ENCODE measurements at places on chromosomes 5 and 9.

DNA sequence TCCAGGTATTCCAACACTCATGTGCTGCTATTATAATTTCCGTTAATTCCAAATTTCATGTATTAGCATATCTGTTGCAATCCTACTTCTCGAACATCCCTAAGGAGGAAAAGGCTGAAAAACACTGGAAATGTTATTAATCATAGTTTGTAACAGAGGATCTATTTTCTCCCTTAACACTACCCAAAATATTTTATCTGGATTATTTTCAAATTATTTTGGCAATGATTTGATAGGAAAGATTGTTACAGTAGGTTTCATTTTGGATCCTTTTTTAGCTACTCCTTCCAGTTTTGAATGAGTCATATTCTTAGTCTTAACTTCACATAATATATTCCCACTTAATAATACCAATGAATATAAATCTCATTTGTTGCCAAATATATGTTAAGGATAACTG, 13.9 kb upstream of the NAA35 start:
- no peak for DNase-seq

GRCh38 chr9:7823651-7824050, 24.1 kb upstream of the DMAC1 start:
- DNase-seq = no peak

GRCh38 chr9:122053064-122053463, 40.0 kb downstream of the TTLL11 start:
- DNase-seq = no peak

DNA sequence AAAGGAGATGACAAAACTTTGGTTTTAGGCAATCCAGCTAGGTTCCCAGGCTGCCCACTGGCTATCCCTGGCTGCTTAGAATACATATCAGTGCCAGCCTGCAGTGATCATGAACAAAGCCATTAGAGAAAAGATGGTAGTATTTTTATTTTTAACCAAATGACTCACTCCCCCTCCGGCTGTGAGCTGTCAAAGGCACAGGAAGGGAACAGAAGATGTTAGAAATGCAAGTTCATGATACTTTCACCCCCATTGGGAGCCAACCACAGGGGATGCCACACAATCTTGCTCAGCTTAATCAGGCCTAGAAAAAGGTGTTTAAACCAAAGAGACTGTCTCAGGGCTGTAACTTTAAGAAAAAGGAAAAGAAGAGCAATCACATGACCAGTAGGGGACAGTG, 70.3 kb upstream of the ASTN2 start:
- no peak for DNase-seq

GRCh38 chr5:114744406-114744805, 382.5 kb downstream of the KCNN2 start:
- DNase-seq = no peak

GRCh38 chr5:108524564-108524963, 142.7 kb upstream of the FBXL17 start:
- no peak for DNase-seq

- DNase-seq = no peak
These were observed 9.7 kb upstream of the PDCD1LG2 start for GRCh38 chr9:5500441-5501235.

DNA sequence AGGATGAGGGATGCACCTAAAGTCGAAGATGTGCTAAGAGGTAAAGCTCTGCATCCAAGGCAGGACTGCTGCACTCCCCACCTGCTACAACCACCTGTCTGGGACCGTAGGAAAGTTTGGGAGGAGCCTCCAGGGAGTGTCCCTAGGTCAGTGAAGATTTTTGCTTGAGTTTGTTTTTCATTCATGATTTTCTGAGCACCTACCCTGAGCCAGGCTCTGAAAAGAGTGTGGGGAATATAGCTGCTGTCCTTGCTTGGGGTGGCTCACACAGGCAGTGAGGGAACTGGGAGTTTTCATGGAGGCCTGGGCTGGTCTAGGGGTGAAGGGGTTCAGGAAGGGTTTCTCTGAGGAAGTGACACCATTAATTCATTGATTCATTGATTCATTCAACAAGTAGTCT, 48.9 kb downstream of the SAR1B start:
- no peak for DNase-seq

- DNase-seq = no peak
These were observed 63.6 kb downstream of the CCDC192 start for GRCh38 chr5:127766676-127767335.

DNA sequence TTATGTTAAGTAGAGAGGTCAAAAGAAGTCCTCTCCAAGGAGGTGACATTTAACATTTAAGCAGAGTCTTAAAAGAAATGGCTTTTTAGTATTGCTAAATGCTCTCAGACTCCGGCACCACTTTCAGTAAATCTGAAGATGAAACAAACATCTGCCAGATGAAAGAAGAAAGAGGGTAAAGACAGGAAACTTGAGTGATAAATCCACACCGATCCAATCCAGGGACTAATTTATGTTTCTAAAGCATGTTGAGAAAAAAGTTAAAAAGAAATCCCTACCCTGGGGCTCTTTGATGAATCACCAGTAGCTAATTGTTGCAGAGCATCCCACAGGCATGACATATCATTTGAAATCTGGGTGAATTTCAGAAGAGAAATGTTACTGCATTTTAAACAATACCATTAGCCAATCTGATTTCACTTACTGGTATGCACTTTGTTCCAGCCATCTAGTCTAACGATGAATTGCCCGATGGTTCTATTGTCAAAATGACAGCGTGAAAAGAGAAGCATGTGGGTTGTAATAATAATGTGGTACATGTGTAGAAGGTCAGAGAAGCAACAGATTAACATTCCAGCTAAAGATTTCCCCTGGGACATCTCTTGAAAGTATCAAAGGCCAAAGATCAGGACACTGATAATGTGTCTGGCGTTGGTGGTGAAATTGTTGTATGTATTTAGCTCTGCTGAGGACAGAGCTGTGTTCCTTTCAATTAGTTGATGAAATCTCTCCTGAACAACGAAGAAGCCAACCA, 485.7 kb downstream of the CSNK1G3 start:
- DNase-seq = no peak
